AG09319 (cell line): ENCODE measurements at places on chromosomes 3 and 15.

DNA sequence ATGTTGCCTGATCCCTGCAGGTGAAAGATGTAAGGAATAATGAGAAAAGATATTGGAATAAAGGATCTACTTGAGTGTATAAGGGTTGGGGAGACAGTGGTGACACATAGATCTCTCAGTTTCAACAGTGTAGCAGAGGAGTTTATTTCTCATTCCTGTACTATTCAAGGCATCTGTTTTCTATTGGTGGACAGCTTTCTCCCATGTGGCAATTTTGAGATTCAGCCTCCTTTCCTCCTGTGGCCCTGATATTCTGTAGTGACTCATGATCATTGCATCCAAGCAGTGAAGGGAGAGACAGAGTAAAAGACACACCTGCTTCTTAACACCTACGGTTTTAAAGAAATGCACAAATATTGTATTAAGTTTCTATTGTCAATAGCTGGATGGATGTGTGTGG lies 327.6 kb downstream of the GRM7 start:
- no peak for DNase-seq

DNA sequence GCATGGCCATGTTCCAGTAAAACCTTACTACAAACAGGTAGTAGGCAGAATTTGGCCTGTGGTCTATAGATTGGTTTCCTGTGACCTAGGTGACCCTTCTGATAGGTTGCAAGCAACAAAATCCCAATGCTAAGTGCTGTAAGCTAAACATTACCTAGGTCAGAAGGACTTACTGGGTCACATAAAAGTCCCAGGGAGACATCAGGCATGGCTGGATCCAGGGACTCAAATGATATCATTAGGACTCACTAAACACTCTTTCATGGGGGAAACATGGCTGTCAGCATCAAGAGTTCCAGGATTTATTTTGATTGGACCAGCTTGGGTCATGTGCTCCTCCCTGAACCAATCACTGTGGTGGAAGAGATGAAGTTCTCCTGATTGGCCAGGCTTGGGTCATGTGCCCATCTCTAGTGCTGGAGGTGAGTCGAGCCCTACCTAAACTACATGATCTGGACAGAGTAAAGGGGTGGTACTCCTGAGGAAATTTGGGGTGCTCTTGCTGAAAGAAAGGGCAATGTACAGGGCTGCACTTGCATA lies 16.8 kb upstream of the SLC6A1 start:
- no peak for DNase-seq

- no peak for DNase-seq
Measured at GRCh38 chr3:169159726-169160125, 503.8 kb downstream of the MECOM start.

GRCh38 chr3:59469948-59470723 lies 420.3 kb upstream of the CFAP20DC start:
- DNase-seq, result no peak

DNA sequence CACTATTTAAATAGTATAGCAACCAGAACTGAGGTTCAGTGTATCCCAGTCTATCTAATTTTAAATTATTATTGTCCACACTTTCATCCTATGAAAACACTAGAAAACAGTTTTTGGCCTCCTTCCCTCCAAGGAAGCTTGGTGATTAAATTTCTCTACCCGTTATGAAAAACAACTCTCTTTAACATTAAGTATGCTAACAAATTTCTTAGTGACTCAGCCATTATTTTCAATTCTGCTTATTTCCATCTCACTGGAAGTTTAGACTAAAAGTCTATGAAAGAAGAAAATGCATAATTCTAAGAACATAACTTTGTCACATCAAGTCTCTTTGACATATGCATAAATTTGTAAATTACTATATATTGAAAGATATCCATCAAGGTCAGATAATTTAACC lies 185.2 kb downstream of the NSUN3 start:
- DNase-seq, result no peak

DNA sequence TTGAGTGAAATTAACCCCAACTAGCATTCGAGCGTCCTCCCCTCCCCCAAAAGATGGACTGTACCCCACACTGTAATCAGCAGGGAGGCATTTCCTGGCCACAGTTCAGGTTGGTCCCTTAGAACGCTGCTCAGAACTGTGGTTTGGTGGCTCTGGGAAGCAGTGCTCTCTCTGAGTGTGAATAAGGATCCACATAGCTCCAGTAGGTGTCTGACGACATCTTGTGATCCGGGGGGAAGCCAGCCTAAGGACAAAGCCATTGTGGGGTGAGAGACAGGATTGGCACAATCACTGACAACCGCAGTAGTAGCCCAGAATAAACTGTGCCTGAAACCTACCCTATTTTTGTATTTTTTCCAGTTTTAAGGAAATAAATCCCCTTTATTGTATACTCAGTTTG lies 125.3 kb downstream of the IGF1R start:
- DNase-seq, result no peak

- DNase-seq, result no peak
Measured at GRCh38 chr15:57867970-57868798, 161.7 kb downstream of the POLR2M start.

- no peak for DNase-seq
Measured at GRCh38 chr3:100602506-100603444, 6.6 kb upstream of the ADGRG7 start.

- DNase-seq, result no peak
Measured at GRCh38 chr15:48177383-48177765, 721 bp downstream of the MYEF2 start.

DNA sequence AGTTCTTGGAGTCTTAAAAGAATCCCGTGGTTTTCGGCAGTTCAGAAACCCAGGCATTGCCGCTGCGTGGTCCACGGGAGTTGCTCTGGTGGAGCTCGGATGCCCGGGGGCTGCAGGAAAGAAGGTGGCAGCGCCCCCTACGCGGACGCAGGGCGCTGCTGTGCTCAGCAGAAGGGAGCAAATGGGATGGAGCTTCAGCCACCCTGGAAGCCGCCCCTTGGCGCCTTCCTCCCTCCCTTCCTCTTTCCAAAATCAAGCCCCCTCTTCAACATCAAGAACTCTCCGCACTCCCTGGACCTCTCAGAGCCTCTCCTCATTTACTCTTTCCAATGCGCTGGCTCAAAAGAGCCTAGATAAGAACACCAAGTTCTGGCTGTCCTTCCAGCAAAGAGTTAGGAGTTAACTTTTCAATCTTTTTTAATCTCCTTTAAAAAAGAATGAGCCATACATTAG lies 880 bp upstream of the CHRNA7 start:
- no peak for DNase-seq

DNA sequence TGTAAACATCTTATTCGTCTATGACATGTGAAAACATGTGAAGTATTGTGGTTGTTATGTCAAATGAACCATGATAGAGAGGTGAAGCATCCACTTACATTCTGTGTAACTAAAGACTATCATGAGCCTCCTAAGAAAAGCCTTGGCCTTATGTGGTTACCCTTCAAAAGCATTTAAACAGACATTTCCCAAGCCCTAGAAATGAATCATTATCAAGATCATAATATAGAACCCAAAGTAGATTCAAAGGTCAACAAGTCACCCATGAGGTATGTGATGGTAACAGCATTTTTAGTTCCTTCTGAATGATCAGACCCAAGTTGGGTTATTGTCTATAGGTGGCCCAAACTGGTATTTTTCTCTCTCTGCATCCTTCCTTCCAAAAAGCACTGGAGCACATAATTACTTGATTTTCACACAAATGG lies 408.0 kb downstream of the TBL1XR1 start:
- no peak for DNase-seq

- DNase-seq, result no peak
Measured at GRCh38 chr15:48358229-48359152, 27.3 kb downstream of the DUT start.

DNA sequence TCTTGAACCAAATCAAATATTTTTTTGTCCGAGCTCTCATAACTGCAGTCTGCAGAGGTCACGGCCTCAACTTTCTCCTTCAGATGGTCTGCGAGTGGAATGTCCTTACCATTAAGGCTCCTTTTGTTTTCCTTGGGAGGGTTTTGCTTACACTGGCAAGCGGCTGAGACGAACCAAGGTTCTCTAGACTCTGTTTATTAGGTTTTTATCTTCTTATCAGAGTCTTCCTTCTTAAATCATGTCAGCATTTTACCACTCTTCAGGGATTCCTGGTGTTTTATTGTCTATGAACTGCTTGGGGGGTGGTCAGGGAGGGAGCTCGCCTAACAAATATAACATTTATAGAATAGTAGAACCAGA lies 773.7 kb upstream of the NR2F2 start:
- no peak for DNase-seq

DNA sequence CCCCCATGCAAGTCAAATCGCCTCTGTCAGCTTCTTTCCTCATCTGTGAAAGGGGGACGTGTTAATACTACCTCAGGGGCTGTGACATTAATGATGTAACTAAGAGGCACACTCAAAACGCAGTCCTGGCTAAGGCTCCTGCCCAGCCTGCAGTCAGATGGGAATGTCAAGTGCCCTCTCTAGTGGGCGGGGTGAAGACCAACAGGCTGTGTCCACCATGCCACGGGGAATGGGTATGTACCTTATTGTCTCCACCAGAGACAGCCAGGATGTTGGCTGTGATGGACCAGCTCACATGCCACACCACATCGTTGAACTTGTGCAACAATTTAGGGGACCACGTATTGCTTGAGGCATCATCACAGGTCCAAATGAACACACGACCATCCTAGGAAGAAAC lies 11.0 kb upstream of the GHRL start:
- no peak for DNase-seq
